Renal cortical epithelial cell (primary cell): ENCODE measurements at places on chromosomes 1 and 21. TPM values are rescaled to one million over a fixed set of nuclear protein-coding genes. Genes with fewer than 3 reads are reported as not detected.

- no peak for DNase-seq
Observed at GRCh38 chr1:214441119-214441518, 110.3 kb downstream of the PTPN14 start.

- DNase-seq: no peak
Observed at GRCh38 chr1:101338714-101339430, 102.1 kb downstream of the S1PR1 start.

- DNase-seq: no peak
Observed at GRCh38 chr1:235625340-235625739, 24.2 kb downstream of the GNG4 start.

DNA sequence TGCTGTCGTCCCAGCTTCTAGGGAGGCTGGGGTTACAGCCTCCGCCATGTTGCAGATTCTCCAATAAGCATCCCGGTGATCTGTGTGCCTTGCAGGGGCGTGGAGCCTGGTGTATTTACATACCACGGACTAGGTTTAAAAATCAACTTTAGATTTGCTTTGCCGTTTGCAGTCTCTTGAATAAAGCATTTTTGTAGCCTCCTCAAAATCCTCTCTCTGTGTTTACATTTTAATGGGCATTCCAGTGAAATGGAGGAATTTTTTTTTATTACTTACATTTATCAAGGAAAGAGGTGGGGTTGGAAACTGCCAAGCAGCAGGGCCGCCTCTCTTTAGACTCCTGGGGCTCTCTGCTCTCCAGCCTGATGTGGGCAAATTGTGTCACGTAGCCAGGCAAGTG lies 437.5 kb upstream of the VAMP3 start:
- no peak for DNase-seq

DNA sequence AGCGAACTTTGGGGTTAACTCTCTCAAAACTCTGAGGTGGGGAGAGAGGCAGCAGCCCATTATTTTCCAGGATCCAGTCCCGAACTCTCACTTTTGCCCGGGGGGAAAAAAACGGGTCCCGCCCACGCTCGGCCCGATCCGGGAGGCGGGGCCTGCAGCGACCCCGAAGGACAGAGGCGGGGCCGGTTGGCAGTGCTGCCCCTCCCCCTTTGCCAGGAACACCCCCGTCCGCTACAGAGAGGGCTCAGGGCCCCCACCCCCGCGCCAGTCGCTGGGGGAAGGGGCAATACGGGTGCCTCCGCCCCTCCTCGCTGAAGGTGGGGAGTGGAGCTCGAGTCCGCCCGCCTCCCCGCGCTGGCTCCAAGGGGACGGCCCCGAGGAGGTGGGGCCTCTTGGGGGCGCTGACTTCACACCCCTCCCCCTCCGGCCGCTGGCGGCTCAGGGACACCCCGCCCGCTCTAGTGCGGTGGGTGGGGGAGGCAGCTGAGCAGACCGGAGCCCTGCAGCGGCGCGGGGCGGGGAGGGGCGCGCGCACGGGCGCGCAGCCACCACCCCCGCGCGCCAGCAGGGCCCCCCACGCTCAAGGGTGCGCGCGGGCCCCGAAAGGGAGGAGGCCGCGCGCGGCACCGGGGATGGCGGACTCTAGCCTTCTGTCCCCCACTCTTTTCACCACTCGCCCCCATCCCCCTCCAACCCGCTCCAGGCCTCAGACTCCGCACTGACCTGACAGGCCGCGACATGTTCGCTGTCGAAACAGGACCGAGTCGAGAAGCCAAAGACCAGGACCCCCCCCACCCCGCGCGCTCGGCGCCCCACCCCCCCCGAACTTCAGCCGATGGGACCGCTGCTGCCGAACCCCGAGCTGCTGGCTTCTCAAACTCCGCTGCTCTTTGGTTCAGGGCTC lies 496 bp downstream of the NUCKS1 start:
- DNase-seq: peak; percentile 81

DNA sequence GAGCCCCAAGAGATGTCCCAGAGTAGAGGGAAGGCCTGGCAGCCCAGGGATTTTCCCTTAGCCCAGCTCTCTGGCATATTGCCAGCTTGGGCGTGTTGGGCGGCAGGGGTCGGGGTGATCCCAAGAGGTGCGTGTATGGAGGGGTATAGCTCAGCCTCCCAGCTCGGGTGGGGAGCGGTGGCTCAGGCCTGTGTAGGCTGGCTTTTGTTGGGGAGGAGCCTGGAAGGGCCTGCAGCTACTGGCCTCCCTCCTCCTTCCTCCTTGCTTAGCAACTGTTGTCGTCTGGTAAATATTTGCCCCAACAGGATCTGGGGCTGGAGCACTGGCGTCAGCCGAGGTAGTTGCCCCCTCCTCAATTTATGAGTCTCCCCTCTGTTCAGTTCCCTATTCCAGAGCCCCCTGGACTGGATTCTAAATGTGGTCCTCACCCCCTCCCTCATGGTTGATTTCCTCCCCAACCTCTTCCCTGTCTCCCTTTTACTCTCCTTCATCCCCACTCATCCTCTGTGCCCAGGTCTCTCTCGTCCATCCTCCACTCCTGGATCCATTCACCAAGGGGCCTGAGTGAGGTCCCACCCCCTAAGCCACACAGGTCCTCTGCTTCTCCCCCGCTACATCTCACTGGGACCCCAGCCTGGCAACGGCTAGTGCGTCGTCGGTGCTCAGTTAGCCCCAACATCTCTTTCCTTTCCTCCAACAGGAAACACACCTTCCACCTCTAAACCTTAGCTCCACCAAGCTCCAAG lies 10.3 kb upstream of the LMNA start:
- peak; percentile 88 for DNase-seq

DNA sequence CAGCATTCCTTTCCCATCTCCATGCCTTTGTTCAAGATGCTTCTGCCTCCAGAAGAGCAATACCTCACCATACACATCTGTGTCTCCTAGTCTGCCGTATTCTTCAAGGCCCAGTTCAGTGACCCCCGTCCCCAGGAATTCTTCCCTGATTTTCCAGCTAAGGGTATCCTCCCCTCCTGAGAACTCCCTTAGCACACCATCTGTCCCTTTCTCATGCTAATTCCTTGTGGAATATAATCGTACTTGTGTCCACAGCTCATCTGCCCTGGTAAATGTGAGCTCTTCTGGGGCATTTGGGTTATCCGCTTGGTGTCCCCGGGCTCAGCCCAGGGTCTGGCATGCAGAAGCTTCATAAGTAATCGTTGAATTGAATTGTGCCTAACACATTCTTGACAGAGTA lies 40.9 kb downstream of the BEND5 start:
- no peak for DNase-seq

Gene GOLT1A
- 0.75 and 2.3 TPM in 2 replicates for total RNA-seq

Gene SLAMF8
- 0.30 and 2.6 TPM in 2 replicates for total RNA-seq

Gene CAMSAP2
- total RNA-seq: 18.9 and 48.3 TPM in 2 replicates

Gene TMEM200B
- total RNA-seq: 2.9 and 9.0 TPM in 2 replicates
